NCI-H774 (cell line): ENCODE measurements at places on chromosomes 4 and X.

- no peak for DNase-seq
Observed at GRCh38 chrX:13051529-13052172, 7.2 kb upstream of the FAM9C start.

DNA sequence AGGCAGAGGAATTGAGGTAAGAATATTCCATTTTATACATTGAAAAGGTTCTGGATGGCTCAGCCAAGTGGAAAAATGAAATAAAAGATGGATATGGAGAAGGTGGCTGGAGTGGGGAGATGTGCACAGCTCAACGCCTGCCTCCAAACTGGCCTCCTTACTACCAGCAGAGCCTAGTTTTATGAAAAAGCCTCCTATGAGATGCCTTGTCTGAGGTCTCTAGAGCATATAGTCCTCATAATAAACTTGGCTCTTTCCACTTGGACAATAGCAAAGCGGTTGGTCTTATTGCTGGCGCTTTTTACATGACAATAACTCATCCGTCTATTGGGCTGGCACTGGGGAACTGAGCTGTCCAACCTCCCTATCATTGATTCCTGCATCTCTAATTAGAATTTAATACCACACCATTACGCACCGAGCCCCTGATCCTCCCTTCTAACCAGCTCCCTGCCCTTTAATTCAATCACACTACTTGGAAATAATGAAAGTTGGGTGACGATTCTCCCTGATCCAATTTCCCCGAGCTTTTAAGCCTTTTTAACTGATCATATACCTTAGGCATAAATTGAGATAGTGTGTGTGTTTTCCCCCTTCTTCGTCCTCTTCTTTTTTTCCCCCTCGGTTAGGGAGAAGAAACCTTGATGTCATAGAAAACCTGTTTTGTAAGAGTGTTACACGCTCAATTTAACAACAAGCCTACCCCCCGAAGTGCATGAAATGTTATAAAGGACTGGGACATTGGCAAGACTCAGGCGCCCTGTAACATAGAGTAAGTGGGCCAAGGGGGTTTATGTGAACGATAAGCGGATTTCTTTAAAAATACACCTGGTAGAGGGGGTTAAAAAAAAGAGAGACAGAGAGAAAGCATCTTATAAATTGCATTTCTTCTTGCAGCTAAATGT, at the start of gene PHOX2B:
Gene PHOX2B, minus strand, starts transcription at position 155 of the 905 bp plus-strand sequence. Its CDS starts 115 bp downstream, at position 40.
- DNase-seq = no peak

- DNase-seq = no peak
Observed at GRCh38 chr4:74768857-74769525, 25.3 kb downstream of the BTC start.

GRCh38 chrX:24190500-24191156, 41.1 kb downstream of the ZFX start:
- DNase-seq = no peak

- DNase-seq = no peak
Observed at GRCh38 chr4:54675721-54676461, 18.1 kb downstream of the KIT start.

- DNase-seq = no peak
Observed at GRCh38 chrX:153397256-153397960, 3.7 kb downstream of the PNMA6E start.

DNA sequence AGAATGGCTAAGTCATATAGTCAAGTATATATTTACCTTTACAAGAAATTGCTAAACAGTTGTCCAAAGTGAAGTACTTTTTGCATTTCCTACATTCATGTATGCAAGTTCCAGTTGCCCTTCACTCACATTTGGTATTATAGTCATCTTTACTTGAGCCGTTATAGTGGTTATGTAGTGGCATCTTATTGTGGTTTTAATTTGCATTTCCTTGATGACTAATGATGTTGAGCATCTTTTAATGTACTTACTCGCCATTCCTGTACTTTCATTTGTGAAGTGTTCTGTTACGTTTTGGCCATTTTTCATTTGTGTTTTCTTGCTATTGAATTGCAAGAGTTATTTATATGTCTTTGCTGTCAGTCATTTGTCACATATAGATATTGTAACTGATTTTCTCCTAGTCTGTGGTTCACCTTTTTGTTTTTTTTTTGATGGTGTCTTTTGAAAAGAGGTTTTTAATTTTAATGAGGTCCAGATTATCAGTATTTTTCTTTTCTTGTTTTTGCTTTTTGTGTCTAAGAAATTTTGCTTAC, 27.6 kb downstream of the ARFIP1 start:
- no peak for DNase-seq

DNA sequence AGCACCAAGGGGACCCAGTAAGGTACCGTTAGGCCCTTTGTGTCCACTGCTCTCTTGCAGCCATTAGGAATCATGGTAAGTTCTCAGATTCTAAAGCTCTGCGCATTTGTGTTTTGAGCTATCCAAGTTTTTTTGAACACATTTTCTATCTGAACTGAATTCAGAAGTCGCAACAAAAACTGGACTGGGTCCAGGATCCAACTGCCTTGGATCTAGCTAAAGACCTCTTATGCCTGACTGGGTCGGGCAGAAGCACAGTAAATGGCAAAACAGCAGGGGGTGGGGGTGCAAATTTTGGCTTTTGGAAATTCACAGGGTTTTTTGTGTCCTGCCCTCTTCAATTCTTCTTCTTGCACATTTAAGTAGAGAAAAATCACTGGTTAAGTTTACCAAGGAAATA, 30.0 kb downstream of the RCHY1 start:
- DNase-seq = no peak

DNA sequence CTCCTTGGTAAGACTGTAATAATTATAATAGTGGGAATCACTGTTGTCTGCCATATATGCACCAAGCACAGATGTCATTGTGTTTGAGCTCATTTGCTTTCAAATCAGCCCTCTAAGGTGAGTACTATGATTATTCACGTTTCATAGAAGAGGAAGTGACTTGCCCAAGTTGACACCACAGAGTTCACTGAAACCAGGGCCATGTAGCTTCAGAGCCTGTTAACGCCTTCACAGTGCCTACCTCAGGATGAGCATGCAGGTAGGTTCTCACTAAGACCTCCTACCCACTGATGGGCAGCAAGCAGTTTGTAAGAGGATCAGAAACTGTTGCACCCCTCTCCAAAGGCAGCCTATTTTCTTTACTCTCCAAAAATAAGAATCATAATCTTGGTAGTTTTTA, 27.4 kb downstream of the TMPRSS11A start:
- no peak for DNase-seq

- DNase-seq = no peak
Observed at GRCh38 chr4:37818752-37819151, 7.7 kb upstream of the PGM2 start.

DNA sequence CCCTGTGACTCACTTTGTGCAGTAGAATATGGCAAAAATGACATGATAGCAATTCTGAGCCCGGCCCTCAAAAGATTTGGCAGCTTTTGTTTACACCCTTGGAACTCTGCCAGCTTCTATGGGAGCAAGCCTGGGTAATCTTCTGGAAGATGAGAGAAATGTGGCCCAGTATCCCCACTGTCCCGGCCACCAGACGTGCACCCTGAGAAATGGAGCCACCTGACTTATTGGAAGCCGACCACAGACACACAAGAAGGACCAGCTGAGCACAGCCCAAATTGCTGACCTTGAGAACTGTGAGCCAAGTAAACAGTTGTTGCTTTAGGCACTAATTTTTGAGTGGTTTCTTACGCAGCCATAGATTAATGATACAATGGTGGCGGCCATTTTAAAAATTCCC, 197.0 kb downstream of the STIM2 start:
- no peak for DNase-seq

DNA sequence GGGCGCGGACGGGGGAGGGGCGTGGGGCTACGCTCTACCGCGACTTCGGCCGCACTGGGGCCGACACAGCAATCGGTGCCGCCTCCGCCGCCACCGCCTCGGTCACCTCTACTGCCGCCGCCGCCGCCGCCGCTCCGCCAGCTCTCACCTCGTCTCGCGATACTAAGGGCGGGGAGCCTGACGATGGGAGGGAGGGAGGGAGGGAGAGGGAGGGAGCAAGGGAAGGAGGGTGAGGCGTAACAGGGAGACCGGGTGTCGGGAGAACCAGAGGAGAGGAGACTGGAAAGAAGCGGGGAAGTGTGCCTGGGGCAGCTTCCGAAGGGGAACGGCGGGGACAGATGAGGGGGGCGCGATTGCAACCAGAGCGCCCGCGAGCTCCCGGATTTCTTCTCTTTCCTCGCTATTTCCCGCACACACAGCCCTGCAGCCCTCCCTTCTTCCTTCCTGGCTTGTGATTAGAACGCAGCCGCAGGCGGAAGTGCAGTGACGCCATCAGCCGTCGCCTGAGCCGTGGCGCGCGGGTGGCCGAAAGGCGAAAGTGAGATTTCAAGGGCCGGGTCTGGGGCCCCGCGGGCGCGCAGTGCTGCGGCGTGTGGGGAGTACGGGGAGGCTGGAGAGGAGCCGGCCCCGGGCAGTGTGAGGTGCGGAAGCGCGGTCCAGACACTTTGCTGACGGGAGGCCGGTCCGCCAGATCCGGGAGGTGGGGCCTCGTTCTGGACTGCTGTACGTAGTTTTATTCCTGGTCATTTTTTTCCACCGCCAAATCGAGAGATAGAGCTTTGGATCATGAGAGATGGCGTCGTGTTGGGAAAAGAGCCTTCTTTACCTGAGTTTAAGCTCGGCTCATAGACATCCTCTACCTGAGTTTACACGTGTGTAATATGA, at the start of gene ANKRD17:
Gene ANKRD17, minus strand, starts transcription at position 113 of the 885 bp plus-strand sequence. CDS start 130 bp downstream, outside the sequence.
- DNase-seq = peak; percentile 88

- no peak for DNase-seq
Observed at GRCh38 chr4:103719105-103719829, 518 bp downstream of the TACR3 start.

DNA sequence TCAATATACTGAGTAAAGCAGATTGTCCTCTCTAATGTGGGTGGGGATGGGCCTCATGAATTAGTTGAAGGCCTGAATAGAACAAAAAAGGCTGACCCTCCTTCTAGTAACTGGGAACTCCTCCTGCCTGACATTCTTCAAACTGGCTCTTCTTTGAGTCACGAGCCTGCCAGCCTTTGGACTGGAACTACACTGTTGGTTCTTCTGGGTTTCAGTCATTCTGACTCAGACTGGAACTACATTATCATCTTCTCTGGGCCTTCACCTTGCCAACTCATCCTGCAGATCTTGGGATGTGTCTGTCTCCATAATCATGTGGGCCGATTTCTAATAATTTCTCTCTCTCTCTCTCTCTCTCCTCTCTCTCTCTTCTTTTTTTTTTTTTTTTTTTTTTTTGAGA, 26.9 kb upstream of the CT47C1 start:
- DNase-seq = no peak

GRCh38 chrX:7085879-7086278, 61.6 kb upstream of the STS start:
- DNase-seq = no peak

GRCh38 chr4:140237616-140238350, 83.8 kb upstream of the MAML3 start:
- peak; percentile 82 for DNase-seq

- DNase-seq = no peak
Observed at GRCh38 chr4:25449688-25450087, 72.6 kb downstream of the ANAPC4 start.

DNA sequence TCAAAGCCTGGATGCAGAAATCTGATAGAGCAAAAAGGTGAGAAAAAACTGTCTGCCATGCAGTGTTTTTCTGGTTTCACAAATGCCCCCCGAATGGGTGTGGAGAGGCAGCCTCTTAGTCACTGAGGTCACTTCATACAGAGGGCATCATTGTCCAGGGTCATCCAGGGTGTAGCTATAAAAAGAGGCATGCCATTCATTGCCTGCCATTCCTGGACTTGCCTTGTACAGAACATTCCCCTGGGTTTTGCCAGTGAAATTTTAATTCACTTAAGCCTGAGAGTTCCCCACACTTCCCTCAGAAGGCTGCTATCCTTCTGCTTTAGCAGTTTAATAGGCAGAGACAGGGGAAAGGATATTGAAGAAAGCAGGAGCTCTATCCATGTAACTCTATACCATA, 230.3 kb downstream of the UNC5C start:
- DNase-seq = no peak

GRCh38 chrX:130053236-130053635, 57.1 kb downstream of the ELF4 start:
- DNase-seq = no peak

- DNase-seq = no peak
Observed at GRCh38 chr4:77450006-77450405, 155.6 kb upstream of the CXCL13 start.

DNA sequence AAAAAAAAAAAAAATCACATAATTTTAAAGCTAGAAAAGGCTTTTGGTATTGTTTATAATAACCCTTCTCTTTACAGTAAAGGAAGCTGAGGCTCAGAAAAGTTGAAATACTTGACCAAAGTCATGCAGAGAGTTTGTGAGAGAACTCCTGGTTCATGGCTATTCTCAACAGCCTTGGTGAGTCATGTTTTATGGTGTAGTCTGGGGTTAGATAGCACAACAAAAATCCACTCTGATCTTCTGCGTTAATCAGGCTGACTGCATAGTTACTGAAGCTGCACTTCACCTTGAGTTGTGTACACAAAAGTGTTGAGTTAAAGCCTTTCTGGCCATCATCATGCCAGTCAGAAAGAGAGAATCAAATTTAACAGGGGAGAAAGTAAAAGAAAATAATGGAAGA, 19.3 kb upstream of the SFRP2 start:
- no peak for DNase-seq

- DNase-seq = peak; percentile 30
Observed at GRCh38 chr4:48960988-48961635, 25.0 kb upstream of the CWH43 start.

DNA sequence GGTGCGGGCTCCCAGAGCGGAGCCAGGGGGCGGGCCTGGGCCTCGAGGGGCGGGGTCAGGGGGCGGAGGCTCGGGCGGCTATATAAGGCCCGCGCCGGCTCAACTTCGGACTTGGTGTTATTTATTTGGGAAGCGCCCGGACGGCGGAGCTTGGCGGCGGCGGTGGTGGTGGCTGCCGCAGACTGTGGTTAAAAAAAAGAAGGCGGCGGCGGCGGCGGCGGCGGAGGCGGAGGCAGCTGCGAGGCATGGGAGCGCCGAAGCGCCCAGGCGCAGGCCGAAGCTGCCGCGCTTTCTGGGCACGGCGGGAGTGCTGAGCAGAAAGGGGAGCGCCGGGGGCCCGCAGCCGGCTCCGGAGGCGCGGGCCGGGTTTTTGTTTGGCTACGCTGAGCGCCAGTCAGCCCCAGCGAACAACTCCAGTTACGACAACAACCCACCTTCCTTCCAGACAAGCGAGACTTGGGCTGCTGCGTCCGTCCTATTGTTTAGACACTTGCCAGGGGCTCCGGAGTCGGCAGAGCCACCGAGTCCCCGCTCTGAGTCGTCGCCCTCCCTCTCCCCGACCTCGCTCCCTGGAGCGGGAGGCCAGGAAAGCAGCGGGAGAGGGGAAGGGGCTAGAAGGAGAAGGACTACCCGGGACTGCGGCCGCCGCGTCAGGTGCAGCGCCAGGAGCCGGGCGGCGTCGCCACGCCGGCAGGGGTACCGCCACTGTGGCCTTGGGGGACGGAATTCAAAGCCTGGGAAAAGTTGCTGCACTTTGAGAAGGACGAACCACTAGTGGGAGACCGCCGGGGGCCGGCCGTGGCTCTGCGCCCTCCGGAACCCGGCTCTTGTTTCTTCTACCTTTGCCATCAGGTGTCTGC, at the start of gene SLIT2:
Gene SLIT2, plus strand, starts transcription at position 110 of the 860 bp plus-strand sequence. CDS start 1,911 bp downstream, outside the sequence.
- peak; percentile 79 for DNase-seq
